ENCODE measurements at places on chromosomes 2 and 18.

- no peak for DNase-seq
These were observed 398.8 kb downstream of the CCDC85A start for GRCh38 chr2:56582570-56582969.

DNA sequence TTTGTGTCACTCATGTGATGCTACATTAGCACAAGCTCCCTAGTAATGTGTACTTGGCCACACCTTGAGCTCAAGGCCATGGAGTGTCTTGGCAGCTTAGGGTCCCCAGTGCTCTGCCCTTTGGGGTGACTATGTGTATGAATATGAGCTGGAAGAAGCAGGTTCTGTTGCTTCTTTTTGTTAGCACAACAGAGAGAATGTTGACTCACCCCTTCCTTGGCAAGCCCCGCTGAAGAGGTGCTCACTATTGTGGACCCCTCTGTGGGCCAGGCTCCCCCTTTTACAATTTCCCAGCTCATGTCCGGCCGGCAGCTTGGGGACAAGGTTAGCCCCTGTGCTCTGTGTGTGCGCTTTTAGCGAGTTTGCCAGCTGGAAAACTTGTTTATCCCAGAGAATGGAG, 48.1 kb downstream of the DGKD start:
- no peak for DNase-seq

GRCh38 chr2:103402944-103403343, 641.1 kb downstream of the TMEM182 start:
- no peak for DNase-seq

DNA sequence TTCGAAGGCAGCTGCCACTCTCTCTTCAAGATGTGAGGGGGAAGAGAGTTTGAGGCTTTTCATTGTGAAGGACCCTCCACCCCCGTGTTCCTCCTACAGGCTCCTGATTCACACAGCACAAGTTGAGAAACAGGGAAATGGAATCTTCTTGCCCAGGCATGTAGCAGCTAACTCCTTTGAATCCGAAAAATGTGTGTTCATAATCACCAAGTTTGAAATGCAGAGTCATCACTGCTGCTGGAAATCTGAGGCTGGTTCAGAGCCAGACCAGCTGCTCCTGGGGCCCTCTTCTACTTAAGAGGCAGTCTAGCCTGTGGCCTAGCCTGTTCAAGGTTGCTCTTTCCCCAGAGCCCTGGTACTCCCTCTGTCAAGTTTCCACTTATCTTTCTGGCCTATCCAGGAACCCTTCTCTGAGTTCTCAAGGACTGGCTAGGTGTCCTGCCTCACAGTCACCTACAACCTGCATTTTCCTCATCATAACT, 166.4 kb downstream of the TMEM247 start:
- no peak for DNase-seq

DNA sequence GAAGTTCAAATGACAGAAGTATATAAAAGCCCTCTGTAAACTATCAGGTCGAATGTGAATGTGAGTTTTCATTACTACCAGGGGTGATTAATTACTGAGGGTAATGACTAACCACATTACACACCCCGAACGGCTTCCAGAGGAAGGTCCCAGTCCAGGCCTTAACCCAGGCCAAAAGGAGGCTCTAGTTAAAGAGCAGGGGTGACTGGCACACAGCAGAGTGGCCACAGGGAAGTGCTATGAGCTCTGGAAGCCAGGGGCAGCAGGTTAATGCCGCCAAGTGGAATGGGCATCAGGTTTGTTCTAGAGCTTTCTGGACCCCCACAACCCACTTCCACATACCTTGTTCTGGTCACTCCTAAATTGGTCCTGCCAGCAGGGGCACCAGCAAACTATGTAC, 87.7 kb downstream of the BCL11A start:
- no peak for DNase-seq

DNA sequence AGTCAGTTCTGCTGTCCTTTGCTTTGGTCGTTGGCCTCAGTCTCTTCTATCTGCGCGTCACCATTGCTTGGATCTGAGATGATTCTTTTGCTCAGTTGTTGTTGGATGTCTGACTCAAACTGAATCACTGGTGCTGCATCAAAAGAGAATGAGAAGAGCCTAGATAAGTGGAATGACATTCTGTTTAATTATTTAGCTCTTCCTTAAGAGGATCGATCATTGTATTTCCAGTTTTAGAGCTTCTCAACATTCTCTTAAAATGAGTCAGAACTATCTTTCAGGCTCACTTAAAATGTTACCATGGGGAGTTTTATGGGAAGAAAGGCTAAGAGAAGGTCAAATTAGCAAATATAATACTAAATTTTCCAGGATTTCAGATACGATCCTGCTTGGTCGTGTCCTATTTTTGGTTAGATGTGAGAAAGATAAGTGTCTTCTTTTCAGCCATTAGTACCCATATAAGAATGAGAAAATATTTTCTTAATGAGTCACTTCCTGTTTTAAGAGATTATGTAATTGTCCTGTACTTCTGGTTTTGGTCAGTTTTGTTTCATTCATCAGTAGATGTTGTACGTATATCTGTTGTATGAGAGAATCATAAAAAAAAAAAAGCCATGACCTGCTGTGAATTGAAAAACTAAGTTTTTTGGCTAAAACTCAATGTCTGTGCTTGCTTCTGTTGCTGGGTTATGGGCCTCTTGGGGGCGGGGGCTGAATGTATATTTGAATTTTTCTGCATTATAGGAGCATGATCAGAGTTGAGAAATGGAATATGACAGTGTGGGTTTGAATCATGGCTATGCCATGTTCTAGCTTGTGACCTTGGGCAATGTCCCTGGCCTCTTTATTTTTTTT, 31.6 kb upstream of the CASP10 start:
- no peak for DNase-seq

DNA sequence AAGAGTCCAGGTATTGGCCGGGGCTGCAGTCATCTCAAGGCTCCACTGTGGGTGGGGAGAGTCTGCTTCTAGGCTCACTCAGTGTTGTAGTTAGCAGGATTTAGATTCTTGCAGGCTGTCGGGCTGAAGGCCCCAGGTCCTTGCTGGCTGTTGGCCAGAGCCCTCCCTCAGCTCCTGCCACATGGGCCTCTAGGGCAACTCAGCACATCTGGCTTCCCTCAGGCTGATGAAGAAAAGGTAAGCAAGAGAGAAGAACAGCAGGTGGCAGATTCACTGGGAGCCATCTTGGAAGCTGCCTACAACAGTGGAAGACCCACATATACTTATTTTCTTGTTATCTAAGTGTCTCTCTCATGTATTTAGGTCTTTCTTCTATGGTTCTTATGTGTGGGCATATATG, 4.3 kb downstream of the MRPS9 start:
- no peak for DNase-seq

DNA sequence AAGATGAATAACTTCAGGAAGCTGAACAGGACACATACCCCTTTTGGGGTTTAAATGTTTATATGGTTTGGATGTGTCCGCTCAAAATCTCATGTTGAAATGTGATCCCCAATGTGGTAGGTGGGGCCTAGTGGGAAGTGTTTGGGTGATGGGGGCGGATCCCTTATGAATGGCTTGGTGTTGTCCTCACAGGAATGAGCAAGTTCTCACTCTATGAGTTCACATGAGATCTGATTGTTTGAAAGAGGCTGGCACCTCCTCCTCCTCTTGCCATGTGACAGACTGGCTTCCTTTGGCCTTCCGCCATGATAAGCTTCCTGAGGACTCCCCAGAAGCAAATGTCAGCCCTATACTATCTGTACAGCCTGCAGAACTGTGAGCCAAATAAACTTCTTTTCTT, 88.6 kb upstream of the ZNF532 start:
- no peak for DNase-seq

DNA sequence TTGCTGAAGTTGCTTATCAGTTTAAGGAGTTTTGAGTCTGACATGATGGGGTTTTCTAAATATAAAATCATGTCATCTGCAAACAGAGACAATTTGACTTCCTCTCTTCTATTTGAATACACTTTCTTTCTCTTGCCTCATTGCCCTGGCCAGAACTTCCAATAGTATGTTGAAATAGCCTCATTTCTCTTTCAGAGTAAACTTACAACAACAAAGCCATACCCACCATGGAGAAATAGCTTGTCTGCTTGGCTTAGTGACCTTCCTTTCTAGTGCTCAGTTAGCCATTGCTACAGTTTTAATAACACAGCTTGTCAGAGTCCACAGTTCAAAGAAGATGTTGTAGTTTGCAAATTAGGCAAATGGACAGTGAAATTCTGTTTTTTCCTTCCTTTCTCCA, 228.0 kb downstream of the ETAA1 start:
- no peak for DNase-seq

DNA sequence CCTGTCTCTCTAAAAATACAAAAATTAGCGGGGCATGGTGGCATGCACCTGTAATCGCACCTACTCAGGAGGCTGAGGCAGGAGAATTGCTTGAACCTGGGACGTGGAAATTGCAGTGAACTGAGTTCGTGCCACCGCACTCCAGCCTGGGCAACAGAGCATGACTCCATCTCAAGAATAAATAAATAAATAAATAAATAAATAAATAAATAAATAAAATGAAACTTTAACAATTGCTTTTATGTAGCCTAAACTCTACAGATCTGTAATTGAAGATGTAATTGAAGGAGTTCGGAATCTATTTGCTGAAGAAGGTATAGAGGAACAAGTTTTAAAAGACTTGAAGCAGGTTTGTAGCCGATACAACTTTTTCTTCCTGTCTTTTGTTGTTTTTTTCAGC, 2.9 kb downstream of the GTF2A1L start:
- DNase-seq = no peak

- DNase-seq = no peak
These were observed 193.3 kb downstream of the FSHR start for GRCh38 chr2:48961009-48961408.

DNA sequence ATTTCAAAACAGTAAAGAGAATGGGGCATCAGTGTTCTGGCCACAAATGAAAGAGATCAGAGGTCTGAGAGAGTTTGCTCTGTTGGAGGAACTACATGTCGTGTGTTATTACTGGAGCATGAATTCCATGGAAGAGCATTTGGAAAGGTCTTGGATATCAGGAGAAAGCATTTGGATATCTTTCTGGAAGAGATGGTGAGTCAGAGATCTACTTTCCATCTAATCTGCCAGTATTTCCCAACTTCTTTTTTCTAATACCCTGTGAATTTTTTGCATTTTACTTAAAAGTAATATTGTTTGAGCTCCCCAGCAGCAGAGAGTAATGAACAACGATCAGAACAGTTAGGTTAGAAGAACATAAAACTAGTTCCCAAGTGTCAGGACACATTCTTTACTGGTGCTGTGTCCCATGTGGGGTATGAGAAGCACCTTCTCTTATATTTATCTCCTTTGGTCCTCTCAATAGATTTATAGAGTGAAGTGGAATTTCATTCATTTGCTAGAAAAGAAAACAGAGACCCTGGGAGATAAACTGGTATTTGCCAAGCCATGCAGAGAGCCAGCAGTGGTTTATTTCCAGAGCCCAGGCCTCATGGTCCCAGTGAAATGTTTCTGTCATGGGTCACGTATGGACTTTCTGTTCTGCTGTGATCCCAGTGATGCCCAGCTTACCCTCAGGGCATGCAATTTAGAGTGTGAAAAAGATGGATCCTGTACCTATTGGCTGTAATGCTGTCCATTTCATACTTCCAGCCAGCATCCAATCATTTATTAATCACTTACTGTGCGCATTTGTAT, 130.8 kb upstream of the NT5C1B start:
- no peak for DNase-seq

- DNase-seq = no peak
These were observed 367.1 kb downstream of the HRH4 start for GRCh38 chr18:24827501-24827900.

GRCh38 chr18:7415081-7415894, 151.8 kb upstream of the PTPRM start:
- no peak for DNase-seq

DNA sequence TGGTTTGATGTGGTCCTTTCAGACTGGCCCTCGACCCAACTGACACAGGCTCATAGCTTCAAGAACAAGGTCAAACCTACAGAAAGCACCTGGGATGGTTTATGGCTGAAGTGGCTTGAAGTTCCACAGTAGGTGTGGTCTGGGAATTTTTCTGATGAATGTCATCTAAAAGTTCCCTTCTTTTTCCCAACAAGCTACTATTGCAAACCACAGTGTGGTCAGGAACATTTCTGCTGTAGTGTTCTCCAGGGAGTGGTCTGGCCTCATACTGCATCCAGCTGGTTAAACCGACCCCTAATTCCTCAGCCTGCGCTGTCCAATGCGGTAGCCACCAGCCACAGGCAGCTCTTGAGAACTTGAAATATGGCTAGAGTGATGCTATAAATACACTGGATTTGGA, 92.7 kb downstream of the FAM124B start:
- no peak for DNase-seq

- no peak for DNase-seq
These were observed 287.5 kb upstream of the VRK2 start for GRCh38 chr2:57759131-57759530.

DNA sequence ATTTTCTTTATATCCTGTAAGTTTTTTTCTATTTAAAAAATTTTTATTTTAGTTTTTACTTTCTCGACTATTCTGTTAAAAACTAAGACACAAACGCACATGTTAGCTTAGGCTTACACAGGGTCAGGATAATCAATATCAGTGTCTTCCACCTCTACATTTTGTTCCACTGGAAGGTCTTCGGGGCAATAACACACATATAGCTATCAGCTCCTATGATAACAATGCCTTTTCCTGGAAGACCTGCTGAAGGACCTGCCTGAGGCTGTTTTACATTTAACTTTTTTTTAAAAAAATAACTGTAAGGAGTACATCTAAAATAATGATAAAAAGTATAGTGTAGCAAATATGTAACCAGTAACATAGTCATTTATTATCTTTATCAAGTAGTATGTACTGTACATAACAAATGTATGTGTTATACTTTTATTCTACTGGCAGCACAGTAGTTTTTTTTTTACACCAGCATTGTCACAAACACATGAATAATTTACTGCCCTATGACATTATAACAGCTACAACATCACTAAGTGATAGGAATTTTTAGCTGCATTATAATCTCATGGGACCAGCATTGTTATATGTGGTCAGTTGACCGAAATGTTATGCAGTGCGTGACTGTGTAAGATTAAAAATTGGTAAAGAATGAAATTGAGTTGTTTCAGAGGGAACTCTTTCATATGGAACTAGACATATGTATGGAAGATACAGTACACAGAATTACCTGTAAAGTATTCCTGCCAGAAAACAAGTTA, 37.9 kb downstream of the CCDC138 start:
- DNase-seq = no peak

GRCh38 chr2:187547353-187547979, 6.8 kb downstream of the TFPI start:
- DNase-seq = no peak

Data from activated T-helper 9 cell treated with anti-CD3 and anti-CD28 coated beads, Interleukin-2, amount 50 U/mL, for 16 hours (primary cell).